Immature natural killer cell (primary cell): ENCODE measurements at places on chromosomes 6 and 20. TPM values are rescaled to one million over a fixed set of nuclear protein-coding genes. Genes with fewer than 3 reads are reported as not detected.

Gene HLA-DQB1
- polyA plus RNA-seq: 105 TPM

Gene GGTLC1
- polyA plus RNA-seq: not detected

Gene KCNQ5
- polyA plus RNA-seq: 1.3 TPM

Gene TCF15
- polyA plus RNA-seq: not detected

Gene AFDN
- 0.27 TPM for polyA plus RNA-seq

Gene FAXC
- polyA plus RNA-seq: not detected

Gene SIGLEC1
- polyA plus RNA-seq: not detected

Gene SAPCD1
- polyA plus RNA-seq: not detected

Gene ABCF1
- 15.2 TPM for polyA plus RNA-seq

Gene SLC17A3
- not detected for polyA plus RNA-seq

Gene ATP9A
- polyA plus RNA-seq: 1.2 TPM

Gene HSPA1L
- polyA plus RNA-seq: 3.8 TPM

Gene NRSN1
- not detected for polyA plus RNA-seq

Gene CD83
- 11.8 TPM for polyA plus RNA-seq
